ENCODE measurements at places on chromosomes 13 and 19.
A peak's percentile ranks its signal among the peaks of the same experiment; 100 is the strongest.

DNA sequence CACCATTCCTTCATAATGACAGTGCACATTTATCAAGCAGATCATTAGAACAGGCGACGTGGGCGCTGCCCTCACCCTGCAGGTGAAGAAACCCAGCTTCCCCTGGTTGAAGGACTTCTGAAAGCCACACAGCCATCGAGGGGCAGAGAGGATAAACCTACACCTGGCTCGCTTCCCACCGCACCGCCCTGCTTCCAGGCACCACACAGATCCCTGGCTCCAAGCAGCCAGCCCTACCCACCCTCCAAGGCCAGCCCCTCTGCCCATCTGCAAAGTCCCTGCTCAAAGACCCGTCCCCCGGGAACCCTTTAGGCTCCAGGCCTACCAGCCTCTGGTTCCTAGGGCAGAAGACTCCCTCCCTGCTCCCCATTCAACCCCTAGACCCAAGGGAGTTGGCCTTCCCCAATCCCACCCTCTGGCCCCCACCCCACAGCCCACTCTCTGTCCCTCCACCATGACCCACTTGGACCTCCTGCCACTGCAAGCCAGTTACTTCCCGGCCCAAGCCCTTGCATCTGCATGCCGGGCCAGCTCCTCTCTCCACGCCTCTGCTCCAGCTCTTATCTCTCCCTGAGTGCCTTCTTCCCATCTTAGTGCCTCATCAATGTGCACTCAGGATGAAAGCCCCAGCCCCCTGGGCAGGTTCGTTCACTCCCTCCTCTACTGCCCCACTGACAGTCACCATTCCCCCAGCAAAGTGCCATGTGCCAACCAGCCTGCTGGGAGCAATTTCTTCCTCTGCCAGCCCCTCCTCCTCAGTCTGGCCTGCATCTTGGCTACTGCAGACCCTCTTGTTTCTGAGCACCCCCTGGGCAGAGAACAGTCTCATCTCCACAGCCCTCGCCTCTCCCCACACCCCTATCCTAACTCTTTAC, 28.0 kb downstream of the PEPD start:
- no peak for DNase-seq

DNA sequence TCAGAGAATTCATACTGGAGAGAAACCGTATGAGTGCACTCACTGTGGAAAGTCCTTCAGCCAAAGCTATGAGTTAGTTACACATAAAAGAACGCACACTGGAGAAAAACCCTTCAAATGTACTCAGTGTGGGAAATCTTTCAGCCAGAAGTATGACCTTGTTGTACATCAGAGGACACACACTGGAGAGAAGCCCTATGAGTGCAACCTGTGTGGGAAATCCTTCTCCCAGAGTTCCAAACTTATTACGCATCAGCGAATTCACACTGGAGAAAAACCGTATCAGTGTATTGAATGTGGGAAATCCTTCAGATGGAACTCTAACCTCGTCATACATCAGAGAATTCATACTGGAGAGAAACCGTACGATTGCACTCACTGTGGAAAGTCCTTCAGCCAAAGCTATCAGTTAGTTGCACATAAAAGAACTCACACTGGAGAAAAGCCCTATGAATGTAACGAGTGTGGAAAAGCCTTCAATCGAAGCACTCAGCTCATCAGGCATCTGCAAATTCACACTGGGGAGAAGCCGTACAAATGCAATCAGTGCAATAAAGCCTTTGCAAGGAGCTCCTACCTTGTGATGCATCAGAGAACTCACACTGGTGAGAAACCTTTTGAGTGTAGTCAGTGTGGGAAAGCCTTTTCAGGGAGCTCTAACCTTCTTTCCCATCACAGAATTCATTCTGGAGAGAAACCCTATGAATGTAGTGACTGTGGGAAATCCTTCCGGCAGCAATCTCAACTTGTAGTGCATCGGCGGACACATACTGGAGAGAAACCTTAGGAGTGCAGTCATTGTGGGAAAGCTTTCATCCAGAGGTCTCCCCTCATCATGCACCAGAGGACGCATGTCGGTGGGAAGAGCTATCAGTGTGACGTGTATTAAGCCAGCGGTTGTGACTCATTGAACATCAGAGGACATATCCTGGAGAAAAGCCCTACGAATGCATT, 16.5 kb upstream of the ZNF8 start:
- DNase-seq, result no peak

- no peak for DNase-seq
These were observed 19.9 kb downstream of the LMTK3 start for GRCh38 chr19:48491793-48492123.

DNA sequence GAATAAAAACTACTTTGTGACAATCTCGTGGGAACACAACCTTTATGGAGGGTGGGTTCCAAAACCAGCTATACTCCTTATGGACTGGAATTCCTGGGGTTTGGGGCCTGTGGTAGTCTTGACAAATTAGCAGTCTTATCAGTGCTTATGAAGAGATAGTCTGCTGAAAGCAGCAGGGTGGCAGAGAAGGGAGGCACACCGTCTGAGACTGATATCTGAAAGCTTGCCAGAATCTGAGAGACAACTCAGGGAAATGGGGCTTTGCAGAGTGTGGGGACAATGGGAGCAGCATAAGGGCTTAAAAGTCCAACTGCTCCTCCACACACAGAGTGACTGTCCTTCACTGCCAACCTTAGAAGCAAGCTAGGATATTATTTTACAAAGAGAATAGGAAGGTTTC, 95.9 kb downstream of the UGGT2 start:
- DNase-seq, result no peak

DNA sequence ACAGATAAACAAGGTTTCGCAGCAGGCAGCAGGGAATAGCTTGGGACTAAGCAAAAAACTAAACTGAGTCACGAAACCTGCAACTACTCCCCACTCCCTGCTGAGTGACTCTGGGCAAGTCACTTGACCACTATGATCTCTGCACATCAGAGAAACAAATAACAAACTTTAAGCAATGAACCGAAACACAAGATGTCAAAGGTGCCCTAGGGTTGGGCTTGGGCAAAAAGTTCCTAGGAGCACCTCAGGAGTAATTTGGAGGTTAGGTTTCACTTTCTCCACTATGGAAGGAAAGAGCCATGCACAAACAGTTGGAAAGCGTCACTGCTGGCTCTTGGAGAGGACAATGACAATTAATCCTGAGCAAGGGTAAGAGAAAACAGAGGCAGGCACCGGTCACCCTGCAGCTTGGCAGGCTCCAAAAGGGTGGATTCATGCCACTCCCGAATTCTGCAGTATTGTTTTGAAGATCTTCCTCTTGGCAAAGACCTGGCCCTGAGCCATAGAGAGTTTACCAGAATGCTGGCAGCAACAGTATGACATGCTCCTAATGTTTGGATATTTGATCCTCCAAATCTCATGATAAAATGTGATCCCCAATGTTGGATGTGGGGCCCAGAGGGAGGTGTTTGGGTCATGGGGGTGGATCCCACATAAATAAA, 60.3 kb downstream of the CRYL1 start:
- DNase-seq, result no peak

- DNase-seq, result no peak
These were observed 59.6 kb downstream of the NUFIP1 start for GRCh38 chr13:44929692-44930091.

DNA sequence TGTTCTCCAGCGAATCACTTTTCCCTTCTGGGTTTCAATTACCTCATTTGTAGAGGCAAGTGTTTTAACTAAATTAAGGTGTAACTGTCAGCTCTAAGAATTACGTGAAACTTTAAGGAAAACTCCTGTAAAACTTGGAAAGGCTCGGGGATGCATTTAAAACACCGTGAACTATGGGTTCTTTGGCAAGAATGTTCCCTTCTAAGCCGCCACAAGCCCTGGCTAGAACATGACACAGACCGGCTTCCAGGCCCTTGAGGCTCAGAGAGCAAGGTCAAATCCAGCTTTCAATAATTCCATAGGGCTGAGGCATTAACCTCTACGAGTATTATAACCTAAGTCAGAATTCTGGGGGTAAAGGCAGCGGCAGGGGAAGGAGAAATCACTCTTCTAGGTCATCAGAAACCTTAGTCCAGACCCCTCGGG, 685 bp downstream of the VWA8 start:
- no peak for DNase-seq

DNA sequence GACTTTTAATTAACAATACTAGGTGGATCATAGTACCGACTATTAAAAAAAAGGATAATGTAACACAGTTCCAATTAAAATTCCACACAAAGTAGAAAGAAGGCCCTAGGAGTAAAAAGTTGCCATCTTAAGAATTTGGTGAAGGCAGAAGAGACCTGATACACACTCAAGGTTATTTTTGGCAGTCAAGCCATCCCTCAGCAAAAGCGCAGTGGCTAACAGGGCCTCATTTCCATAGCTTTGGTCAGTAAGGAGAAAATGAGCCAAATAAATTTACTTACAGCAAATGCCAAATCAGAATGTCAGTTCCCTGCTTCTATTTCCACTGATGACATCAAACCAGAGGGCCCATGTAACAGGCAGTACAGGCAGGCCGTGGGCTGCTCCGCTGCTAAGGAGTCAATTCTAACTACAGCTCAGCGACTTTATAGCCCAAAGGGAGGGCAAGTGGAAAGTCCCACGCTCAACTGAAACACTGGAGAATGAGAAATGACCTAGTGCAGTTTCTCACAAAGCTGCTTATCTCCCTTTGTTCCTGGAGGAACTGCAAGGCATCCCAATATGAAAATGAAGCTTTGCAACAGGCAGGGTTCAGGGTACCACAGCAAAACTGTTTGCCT, 6.3 kb downstream of the ARGLU1 start:
- DNase-seq, result no peak

DNA sequence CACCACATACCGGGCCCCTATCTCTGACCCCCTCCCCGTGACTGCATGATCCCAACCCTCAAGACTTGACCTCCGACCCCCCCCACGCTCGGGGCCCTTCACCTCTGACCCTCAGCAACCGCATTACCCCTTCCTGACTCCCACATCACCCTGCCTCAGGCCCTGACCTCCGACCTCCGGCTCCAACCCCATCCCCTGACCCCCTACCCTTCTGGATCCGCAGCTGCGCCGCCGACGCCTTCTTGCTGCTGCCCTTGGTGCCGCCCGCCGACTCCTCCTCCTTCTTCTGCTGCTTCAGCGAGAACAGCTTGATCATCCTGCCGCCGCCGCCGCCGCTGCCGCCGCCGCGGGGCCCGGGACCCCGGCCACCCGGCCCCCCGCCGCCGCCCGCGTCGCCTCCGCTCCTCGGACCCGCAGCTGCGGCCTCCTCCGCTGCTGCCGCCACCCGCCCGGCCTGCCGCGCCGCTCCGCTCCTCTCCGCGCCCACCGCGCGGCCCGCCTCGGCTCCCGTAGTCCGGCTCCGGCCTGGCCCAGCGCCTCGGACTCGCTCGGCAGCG, at the start of gene UBE2M:
Gene UBE2M, minus strand, starts transcription at position 546 of the 557 bp plus-strand sequence. Its CDS starts 230 bp downstream, at position 316.
- no peak for DNase-seq

DNA sequence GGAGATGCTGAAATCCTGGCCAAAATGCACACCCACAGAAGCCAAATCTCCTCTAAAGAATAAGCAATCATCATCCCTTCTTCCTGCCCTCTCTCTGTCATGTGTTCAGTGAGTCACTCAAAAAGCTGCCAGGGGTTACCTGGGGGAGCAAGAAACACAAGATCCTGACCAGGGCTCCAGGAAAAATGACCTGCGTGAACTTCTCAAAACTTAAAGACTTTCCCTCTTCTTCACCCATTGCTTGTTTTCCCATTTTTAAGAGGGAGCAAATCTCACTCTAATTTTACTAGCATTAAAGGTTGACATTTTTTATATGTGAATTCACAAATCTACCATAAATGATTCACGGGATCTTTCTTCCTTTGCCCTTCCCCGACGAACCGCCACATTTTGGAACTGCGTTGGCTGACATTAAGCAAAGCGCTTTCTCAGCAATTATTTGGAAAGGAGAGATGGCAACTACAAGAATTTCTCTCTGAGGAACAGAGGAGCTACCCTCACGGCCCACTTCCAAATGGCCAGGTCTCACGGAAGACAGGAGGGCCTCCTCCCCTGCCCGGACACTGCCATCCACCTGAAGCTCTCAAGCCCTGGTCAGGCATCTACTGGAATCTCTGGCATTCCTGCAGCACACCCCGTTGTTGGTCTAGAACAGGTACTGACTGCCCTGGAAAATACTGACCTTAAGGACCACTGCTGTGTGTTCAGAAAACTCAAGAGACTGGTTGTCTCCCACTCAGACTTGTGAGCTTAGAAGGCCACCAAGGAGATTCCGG, 14.2 kb downstream of the TSHZ3 start:
- DNase-seq, result no peak

DNA sequence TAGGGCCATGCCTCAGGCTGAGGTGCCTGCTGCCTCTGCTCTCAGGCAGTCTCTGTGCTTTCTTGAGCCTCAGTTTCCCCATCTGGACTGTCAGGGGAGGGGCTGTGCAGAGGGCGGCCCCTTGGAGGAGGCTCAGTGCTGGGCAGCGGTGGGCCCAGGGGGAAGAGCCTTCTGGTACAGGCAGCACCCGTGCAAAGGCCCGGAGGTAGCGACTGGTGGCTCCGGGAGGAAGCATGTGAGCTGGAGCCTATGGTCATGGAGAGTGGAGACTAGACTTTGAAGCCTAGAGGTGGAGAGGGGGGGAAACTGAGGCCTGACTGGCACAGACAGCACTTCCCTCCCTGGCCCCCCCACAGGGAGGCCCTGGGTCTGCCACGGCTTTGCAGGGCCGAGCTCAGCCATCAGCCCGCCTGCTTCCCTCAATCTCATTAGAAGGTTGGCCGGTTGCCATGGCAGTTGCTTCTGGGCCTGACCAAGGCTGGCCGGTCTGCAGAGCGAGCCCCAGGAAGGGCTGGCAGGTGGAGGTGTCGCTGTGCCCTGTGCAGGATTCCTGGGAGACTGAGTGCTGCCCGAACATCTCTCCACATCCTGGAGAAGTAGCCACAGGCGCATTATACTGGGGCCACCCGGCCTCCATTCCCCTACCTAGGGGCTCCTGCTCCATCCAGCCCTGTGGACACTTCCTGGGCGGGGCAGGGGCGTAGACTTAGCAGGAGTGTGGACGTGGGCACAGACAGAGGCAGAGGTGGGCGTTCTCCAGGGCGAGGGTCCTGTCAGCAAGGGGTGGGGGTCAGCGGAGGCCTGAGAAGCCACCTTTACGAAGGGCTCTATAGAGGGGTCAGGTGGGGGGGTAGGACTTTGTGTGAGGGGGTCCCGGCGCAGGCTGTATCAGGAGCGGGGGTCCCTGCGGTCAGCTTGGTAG, 53.2 kb downstream of the CRTC1 start:
- DNase-seq, result no peak

GRCh38 chr19:51257471-51257870, 6.6 kb downstream of the SIGLECL1 start:
- no peak for DNase-seq

- no peak for DNase-seq
These were observed 31.9 kb downstream of the SGCG start for GRCh38 chr13:23212671-23213070.

- DNase-seq, result no peak
These were observed 66.6 kb downstream of the COL4A1 start for GRCh38 chr13:110240352-110240751.

GRCh38 chr19:31344403-31344802, 4.8 kb downstream of the TSHZ3 start:
- DNase-seq, result no peak

GRCh38 chr13:64255988-64256387, 2840.3 kb upstream of the PCDH20 start:
- DNase-seq, result no peak

- DNase-seq, result peak; percentile 5
These were observed 50.6 kb downstream of the CELF5 start for GRCh38 chr19:3274942-3275582.

GRCh38 chr13:35741657-35742056, 265.2 kb upstream of the MAB21L1 start:
- DNase-seq, result no peak

- DNase-seq, result no peak
These were observed 7.4 kb upstream of the ZNF541 start for GRCh38 chr19:47580397-47580796.

- DNase-seq, result no peak
These were observed 221.7 kb upstream of the GPC6 start for GRCh38 chr13:93004919-93005318.
